ENCODE measurements at places on chromosomes 6 and 20. TPM values are rescaled to one million over a fixed set of nuclear protein-coding genes. Genes with fewer than 3 reads are reported as not detected.

The GSTA2 gene
- total RNA-seq, result not detected

- DNase-seq, result peak; percentile 9
Observed at GRCh38 chr20:34974246-34974645, 18.6 kb downstream of the MYH7B start.

The PPP1R16B gene
- total RNA-seq, result 11.7 TPM

GRCh38 chr6:154233383-154233782, 123.2 kb downstream of the IPCEF1 start:
- DNase-seq, result no peak

DNA sequence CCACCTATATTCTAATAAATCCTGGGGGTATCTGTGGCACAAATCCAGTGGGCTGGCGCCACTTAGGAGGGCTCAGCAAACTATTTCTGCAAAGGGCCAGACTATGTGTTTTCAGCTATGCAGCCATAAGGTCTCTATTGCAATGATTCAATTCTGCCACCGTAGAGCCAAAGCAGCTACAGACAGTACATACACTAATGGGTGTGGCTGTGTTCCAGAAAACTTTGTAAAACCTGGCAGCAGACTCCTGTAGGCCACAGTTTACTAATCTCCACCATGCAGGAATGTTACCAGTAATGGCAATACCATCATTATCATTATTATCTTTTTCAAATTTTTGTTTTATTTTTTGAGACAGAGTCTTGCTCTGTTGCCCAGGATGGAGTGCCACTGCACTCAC, 65.7 kb downstream of the SULF2 start:
- no peak for DNase-seq

DNA sequence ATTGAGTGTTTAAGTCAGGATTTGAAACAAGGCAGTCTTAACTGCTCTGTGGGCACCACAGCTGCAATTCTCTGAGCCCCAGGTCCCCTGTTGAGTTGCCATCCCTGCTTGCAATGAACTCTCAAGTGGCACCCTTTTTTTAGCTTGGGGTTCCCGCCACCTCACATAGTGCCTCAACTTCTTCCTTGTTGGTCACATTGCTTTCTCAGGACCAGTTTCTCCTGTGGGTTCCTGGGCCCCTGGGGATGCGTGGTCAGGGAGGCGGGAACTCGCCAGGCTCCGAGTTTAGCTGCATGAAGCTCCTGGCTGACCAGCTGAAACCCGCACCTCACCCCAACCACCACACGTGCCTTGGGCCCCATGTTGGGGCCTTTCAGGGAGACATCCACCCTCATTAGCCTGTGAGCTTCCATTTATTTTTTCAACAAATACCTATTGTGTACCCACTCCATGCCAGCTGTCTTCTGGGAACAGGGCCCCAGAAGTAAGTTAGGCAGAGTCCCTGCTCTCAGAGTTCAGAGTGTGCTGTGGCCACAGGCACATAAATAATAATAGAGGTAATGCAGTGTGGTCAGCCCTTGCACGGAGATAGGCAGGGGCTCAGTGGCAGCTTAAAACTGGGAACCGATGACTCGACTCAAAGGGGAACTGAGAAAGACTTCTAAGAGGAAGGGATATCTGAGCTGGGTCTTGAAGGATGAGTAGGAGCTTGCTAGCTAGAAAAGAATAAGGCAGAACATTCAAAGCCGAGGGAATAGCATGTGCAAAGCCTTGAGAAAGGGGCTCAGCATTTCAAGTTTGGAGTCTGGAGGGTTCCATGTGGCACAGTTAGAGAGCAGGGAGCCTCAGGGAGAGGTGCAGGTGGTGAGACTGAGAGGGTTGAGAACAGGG, 33.9 kb upstream of the FAM83D start:
- DNase-seq, result no peak

GRCh38 chr20:44765701-44766347, 20.2 kb downstream of the KCNK15 start:
- DNase-seq, result no peak

DNA sequence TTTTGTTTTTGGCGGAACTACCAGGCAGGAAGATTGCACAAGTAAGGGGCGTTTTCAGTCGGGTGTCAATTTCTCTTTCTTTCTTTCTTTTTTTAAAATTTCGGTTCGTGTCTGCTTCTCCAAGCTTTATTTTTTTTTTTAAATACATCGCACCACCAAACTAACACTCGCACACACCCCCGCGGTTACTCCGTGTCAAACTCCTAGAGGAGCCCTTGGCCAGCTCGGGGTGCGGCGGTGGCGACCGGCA, 338 bp downstream of the UTRN start:
- DNase-seq, result no peak

The CDH4 gene
- total RNA-seq, result 0.19 TPM

GRCh38 chr6:10194816-10195672, 219.8 kb downstream of the TFAP2A start:
- DNase-seq, result no peak

- no peak for DNase-seq
Observed at GRCh38 chr6:19408331-19408730, 428.8 kb upstream of the ID4 start.

DNA sequence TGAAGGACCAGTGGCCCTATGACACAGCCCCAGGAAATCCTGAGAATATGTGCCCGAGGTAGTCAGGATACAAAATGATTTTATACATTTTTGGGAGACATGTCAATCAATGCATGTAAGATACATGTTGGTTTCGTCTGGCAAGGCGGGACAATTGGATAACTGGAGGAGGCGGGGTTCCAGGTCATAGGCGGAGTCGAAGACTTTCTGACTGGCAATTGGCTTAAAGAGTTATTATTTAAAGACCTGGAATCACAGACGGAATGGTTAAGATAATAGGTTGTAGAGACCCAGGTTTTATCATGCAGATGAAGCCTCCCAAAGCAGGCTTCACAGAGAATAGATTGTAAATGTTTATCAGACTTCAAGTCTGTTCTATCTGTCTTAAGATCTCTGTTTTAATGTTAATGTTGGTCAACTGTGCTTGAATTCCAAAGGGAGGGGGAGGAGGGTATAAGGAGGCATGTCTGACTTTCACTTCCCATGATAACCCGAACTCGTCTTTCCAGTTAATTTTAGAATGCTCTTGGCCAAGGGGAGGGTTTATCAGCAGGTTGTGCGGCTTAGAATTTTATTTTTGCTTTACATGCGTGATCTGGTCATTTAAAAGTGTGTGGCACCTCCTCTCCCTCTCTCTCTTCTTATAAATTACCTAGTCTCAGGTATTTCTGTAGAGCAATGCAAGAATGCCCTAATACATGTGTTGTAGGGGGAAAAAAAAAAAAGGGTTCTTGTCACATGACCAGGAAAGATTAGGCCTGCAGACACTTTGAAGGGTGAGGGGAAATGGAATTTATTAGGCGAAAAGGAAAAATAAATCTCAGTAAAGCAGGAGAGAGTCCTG, 230.7 kb downstream of the NFATC2 start:
- no peak for DNase-seq

DNA sequence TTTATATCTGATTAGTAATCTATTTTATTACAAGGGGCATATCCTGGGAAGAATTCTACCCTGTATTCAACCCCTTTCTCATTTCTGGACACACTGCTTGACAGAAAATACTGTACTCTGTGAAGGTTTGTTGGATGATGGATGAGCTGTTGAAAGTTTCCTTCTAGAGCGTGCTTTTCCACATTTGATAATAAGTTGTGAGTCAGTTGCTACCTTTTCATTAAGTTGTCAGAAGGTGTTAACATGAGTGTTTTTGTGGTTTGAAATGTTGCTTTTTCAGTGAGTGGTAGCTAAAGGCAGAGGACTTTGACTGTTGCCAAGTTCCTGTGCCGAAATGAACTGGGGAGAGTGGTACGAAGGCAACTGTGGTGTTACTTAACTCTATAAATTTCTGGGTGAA, 3.9 kb upstream of the ECI2 start:
- no peak for DNase-seq

The MROH8 gene
- 3.0 TPM for total RNA-seq

The DNAH8 gene
- total RNA-seq, result 0.05 TPM

- DNase-seq, result no peak
Observed at GRCh38 chr6:64685401-64685800, 1021.6 kb downstream of the EYS start.

The CENPB gene
- 119 TPM for total RNA-seq

The SIRPD gene
- total RNA-seq, result not detected

- no peak for DNase-seq
Observed at GRCh38 chr6:118101831-118102345, 194.8 kb downstream of the SLC35F1 start.

The RALGAPB gene
- total RNA-seq, result 29.7 TPM

- DNase-seq, result no peak
Observed at GRCh38 chr20:50468378-50468798, 41.8 kb upstream of the PTPN1 start.

GRCh38 chr6:97535800-97536199, 252.8 kb upstream of the MMS22L start:
- DNase-seq, result no peak

DNA sequence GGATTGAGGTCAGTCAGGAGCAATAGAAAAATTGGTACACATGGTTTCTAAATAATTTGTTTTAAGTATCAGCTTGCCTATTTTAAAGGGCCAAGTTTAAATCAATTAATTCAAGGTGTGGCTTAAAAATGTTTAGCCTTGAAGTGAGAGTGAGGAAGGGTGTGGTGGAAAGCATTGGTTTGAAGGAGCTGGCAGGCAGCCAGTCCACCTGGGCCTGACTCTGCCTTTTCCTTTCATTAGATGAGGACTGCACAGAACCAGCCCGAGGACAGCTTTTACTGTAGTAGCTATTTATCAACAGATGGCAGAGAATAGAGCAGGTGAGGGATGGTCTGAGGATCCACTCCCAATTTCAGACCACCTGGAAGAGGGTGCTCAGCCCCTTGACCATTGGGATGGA, 42.4 kb downstream of the DHX35 start:
- no peak for DNase-seq

The LST1 gene
- 24.8 TPM for total RNA-seq

GRCh38 chr6:163183806-163184205, 230.7 kb upstream of the QKI start:
- DNase-seq, result no peak

GRCh38 chr6:11050731-11051130, 6.6 kb upstream of the ELOVL2 start:
- no peak for DNase-seq

The DYNLT2 gene
- total RNA-seq, result 1.1 TPM

DNA sequence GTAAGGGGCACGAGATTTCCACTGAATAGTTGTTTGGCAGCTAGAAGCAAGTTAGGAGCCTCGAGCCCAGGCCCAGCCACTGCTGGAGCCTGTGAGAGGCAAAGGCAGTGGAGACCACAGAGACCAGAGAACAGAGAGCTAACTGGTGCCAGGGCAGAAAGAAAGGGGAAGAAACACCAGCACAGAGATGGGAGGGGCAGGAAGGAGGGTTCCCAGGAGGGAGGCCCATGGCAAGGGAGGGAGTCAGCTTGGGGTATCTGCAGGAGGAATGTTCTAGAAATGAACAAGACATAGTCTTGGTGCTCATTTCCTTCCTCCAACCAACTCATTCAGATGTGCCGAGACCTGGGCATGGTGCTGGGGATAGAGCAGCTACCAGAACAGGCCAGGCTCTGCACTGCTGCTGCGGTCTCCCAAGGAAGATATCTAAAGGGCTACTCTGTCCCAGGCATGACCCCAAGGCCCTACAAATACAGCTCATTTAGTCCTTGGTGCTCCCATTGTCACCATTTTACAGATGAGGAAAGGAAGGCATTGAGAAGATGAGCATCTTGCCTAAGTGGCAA, 10.7 kb downstream of the ANGPT4 start:
- peak; percentile 73 for DNase-seq

Measured in posterior vena cava (tissue), 2 donors.